ENCODE measurements at places on chromosomes 6 and 20.

GRCh38 chr20:45268531-45268930, 14.2 kb upstream of the SLPI start:
- DNase-seq: no peak

- no peak for DNase-seq
Observed at GRCh38 chr20:11832851-11833250, 84.8 kb upstream of the BTBD3 start.

DNA sequence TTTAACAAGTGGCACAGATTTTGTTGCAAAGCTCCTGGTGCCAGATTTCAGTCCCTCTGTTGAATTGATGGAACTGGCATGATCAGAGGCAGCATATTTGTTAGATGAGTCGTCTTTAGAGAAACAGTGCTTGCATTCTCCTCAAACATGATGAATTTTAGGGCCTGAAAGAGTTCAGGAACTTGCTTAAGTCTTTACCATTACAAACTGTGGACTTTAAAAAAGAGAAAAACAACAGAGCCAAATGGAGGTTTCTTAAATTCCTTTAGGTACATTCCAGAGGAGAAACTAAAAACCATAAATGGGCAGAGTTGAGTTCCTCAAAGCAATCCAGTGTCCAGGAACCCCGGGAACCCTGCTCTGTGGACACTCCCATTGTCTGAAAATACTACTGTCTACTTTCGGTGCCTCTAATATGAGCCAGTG, 2.5 kb downstream of the GTF2H5 start:
- no peak for DNase-seq

DNA sequence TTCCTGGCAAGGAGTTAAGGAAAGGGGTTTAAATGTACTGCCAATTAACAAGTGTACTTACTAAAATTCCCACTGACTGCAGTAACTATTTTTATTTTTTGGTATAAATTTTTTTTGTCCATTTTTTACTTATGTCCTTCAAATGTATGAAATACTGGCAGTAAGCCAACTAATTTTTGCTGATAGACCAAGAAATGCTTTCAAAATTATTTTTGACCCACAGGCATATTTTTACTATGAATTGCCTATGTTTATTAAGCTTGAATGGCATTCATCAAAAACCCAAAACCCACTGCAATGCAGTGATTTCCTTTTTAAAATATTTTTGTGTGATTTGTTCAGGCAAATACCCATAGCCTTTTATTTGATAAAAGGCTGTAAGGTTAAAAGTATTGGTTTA, 560.1 kb downstream of the UTRN start:
- DNase-seq: no peak

DNA sequence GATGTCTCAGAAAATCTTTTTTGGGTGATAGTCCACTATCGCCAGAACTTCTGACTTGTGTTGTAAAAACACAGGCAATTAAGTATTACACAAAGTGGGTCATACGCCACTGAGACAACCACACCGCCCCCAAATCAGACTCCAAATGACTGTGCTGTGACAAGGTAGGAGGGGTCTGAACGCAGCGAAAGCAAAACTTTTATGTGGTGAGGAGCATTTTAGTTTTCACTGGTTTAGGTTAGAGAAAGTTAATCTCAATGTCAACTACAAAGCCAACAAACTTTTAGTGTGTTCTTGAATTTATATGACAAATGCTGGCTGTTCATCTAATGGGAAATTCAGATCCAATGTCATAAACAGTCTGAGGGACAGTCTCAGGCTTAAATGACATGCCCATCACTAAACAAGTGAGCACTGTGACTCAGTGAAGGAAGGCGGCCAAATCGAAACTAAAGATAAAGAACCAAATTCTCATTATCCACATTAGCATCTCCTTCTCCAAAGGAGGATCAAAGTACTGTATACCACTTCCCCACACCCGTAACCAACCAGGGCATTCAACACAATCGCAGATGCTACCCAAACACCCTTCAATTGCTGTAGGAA, 186.7 kb downstream of the GJA10 start:
- DNase-seq: no peak

- no peak for DNase-seq
Observed at GRCh38 chr6:163344411-163344810, 70.1 kb upstream of the QKI start.

DNA sequence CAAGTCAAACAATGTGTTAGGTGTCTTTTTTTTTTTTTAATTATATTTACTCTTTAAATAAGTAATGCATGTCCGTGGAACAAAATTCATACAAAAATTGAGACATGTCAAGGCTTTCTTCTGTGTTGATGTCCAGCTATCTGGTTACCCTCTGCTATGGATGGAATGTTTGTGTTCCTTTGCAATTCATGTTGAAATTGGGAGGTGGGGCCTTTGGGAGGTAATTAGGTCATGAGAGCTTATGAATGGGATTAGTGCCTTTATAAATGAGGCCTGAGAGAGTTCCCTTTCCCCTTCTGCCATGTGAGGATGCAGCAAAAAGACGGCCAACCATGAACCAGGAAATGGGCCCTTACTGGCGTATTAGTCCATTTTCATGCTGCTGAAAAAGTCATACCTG, 83.1 kb upstream of the KCNG1 start:
- DNase-seq: no peak

GRCh38 chr6:41720262-41720620, 15.2 kb downstream of the TFEB start:
- no peak for DNase-seq

GRCh38 chr20:19757487-19758132, 448 bp upstream of the RIN2 start:
- DNase-seq: peak; percentile 79

GRCh38 chr20:57401565-57401918, 10.3 kb downstream of the RBM38 start:
- DNase-seq: no peak

GRCh38 chr20:51335329-51335841, 207.1 kb downstream of the NFATC2 start:
- no peak for DNase-seq

- DNase-seq: no peak
Observed at GRCh38 chr6:57421503-57421902, 104.1 kb downstream of the PRIM2 start.

DNA sequence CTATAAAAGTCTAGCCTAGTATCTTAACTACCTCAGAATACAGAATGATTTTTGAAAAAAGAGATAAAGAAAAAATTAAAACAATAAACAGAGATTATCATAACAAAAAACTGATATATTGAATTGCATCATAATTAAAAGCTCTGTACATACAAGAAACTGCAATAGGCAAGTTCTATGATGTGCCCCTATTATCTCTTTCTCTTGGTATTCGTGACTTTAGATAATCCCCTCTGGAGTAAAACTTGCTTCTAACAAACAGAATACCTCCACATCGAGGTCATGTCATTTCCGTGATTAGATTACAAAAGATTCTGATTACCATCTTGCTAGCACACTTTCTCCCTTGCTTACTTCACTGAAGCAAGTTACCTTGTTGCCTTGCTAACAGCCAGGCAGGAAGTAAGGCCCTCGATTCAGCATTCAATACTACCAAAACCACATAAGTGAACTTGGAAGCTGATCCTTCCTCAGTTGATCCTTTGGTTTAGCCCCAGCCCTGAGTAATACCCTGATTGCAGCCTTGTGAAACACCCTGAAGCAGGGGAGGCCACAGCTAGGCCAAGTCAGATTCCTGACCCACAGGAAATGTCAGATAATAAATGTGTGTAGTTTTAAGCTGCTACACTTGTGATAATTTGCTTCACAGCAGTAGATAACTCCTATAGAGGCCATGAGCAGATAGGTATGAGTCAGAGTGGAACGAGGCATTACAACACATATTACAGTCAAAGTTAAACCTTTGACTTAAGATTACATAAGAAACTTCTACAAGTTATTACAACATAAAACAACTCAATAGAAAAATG, 53.7 kb upstream of the TMX4 start:
- no peak for DNase-seq

- no peak for DNase-seq
Observed at GRCh38 chr6:2132416-2132815, 113.0 kb downstream of the GMDS start.

- DNase-seq: no peak
Observed at GRCh38 chr6:97438011-97438671, 155.1 kb upstream of the MMS22L start.

DNA sequence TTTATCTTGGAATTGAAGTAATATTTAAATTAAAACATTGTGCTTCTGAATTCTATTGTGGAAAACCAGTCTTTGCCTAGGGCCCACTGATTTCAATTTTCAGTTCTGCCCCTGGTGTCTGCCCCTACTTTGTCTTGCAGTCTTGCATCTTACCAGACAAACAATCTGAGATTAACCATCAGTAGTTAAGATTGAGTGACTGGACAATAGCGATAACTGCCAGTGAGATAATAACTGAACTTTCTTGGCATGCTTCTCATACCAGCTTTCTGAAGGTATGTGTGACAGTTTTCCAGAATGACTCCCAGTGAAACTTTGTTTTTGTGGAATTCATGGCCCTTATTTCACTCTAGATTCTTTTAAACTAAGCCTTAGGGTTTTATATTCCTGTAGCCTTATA, 53.5 kb downstream of the KCNQ5 start:
- no peak for DNase-seq
